ENCODE measurements at places on chromosomes 5 and 9.

GRCh38 chr5:68155940-68156339 lies 59.6 kb upstream of the PIK3R1 start:
- no peak for DNase-seq

DNA sequence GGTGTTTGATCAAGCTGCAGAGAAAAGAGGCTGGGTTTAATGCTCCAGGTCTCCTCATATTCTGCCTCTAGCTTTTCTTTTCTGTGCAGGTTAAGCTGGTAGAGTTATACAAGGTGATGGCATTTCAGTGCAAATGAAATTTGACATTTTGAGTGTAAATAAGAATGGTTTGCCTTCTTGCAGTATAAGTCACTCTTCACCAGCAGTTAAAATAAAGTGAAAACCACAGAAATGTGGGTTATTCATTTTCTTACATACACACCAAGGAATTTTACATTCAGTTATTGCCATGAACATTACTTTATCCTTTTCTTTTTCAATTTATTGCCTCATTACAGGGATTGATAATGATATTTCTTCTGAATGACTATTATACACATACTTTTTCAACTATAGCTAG lies 337.5 kb upstream of the PCSK5 start:
- DNase-seq = no peak

DNA sequence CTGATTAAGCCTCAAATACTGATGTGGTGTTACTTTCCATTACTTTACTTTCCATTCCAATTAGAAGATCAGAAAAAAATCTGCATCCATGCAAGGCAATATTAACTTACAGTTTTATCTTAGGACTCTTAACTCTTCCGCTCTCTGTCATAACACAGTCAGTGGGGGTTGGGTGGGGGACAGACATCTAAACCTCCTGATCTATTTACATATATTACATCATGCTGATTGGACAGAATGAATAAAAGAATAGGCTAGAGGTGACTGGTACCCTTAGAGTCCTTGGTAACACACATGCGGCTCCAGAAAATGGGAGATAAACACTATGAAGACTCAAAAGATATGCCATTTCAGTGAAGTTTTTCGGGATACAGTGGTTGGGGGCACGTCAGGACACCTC lies 27.6 kb downstream of the RAPGEF6 start:
- no peak for DNase-seq

GRCh38 chr5:93785475-93785874 lies 44.1 kb upstream of the POU5F2 start:
- no peak for DNase-seq

DNA sequence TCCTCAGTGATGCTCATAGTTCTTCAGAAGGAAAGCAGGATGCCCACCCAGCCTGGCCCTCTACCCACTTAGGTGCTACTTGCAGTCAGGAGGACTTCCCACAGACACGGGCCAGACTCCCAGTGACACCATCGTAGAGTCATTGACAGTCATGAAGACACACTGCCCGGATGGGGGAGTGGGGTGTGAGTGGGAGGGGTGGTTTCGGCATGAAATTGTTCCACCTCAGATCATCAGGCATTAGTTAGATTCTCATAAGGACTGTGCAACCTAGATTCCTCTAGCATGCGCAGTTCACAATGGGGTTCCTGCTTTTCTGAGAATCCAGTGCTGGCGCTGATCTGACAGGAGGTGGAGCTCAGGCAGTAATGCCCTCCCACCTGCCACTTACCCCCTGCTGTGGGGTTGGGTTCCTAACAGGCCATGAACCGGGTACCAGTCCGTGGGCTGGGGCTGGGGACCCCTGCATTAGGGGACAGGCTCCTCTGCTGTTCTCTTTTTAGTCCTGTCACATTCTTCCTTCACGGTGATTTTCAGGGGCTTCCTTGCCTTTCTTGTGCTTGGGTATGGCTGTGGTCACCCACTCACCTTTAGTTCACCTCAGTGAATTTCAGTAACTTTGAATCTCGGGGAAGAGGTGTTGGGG lies 88.2 kb upstream of the ANKRD55 start:
- DNase-seq = no peak

DNA sequence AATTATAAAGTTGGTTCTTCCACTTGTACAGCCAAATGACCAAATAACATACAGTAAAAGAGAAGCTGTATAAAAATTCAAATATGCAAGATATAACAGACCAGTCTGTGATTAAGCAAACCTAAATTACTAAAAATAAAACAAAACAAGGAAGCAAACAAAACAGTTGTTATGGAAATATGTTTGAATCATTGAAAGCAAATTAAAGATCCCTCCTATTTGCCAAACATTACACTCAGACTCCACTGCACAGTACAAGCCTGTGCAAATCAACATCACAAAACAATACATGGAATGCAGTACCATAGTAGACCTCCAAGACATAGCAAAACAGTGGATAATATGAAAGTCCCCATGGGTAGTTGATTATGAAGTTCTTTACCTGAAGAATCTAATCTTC lies 288.1 kb upstream of the PTGER4 start:
- no peak for DNase-seq

DNA sequence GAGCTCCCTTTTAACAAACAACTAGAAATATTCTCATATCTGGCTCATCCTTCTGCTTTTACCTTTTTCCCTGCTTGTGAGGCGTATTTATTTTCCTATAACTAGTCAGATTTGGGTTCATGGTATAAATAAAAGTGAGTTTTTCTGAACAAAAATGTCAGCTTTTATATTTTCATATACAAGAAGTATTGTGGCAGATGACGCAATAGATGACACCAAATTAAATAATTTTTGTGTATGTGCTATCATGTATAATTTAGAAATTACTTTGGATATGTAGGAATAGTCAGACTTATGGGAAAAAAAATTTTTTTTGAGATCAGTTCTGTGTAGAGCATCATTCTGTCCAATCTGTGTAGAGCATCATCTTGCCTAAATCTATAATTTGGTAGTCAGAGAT lies 45.7 kb upstream of the SLC27A6 start:
- DNase-seq = no peak

GRCh38 chr5:77390795-77391194 lies 101.3 kb downstream of the WDR41 start:
- DNase-seq = no peak

DNA sequence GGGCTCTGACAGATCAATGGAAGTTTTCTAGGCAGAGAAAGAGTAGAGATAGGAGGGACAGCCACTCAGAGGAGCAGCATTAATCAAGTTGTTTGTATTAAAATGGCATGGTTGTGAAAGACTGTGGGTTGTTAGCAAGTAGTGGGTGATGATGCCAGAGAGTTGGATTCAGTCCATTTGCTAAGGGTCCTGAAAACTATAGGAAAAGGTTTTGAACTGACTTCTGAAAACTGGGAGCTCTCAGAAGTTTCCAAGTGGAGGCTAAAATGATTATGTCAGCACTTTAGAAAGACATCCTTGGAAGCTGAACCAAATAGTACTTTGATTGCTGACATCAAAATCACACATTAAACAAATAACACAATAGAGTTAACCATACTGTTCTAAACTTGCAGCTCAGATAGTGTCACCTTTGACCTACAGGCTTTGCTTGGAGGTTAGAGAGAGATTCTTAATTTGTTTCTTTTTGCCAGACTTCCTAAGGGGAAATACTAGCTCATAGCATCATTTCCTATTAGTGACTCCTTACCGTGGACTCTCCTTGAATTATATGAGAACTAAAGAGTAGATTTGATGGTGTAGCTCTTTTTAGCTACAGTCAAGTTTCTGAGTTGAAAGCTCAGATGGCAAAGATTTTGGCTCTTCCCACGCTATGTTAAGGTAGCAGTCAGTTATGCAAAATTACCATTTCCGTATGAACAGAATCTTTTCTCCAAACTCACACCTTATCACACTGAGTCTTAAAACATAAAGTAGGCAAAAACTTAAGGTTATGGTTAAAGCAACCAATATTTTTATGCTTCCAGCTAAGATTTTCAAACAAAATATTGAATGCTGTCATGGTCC lies 277.1 kb downstream of the NR3C1 start:
- DNase-seq = no peak

DNA sequence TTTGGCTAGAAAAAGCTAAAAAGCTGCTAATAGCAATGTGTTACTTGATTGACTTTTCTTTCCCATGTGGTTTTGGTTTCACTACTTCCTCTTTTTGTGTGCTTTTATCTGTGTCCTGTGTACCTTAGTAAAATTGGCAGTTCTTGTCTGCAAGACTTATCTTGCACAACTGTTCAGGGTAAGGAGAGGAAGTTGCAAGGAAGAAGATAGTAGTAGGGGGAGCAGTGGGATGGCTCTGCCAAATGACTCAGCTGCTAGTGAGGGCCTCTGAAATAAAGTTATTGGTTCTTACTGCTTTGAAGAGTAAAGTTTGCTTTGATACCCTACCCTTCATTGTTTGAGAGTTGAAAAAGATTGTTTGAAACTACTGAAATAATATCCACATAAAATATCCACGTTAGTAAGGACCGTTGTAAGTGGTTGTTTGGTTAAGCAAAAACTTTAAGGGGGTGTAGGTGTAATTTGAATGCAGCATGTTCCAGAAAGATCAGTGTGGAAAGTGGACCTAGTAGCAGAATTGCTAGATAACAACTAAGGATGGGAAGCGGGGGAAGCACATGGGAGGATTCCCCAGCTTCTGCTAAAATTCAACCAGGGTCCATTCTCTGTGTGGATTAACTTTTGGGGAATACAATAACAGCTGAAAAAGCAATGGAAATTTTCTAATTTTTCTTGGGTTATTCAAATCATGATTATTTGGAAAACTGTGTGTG lies 123.5 kb downstream of the SCAMP1 start:
- DNase-seq = no peak

GRCh38 chr5:169148138-169148740 lies 152.7 kb downstream of the SLIT3 start:
- DNase-seq = no peak

- no peak for DNase-seq
Observed at GRCh38 chr5:11815481-11815880, 88.8 kb downstream of the CTNND2 start.

GRCh38 chr5:57734296-57734695 lies 251.7 kb upstream of the ACTBL2 start:
- DNase-seq = no peak

DNA sequence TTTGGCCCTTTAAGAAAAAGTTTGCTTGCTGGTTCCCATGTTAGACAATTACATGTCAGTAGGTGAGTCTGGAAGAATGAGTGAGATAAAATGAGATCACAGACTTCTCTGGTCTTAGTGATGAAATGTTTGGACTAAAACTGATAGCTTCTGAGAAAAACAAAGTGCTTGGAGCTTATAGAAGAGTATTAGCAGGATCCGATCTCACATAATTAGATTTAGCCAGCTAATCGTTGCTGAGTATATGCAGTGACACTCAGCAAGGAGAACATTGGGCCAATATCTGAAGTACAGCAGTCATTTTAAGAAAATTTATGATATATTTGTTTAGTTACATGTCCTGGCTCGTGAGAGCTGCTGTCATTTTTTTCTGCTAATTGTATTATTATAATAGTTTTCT lies 135.8 kb downstream of the SNCAIP start:
- DNase-seq = no peak

DNA sequence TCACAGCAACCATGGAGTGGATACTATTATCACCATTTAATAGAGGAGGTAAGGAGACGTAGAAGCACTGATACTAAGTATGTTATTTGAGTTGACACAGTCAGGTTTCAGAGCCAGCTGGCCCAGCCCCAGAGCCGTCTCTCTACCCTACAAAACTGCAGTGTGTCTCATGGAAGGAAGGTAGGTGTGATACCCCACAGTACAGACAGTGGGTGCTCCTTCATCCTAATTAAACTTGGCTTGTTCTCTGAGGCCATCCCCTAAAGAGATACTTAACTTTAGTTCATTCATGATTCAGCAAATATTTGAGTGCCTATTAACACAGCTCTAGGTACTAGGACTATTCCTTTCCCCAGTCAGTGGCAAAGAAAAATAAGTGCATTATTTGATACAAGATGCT lies 22.6 kb downstream of the PIP5K1B start:
- no peak for DNase-seq

- no peak for DNase-seq
Observed at GRCh38 chr5:161261668-161262323, 284.7 kb downstream of the GABRB2 start.

DNA sequence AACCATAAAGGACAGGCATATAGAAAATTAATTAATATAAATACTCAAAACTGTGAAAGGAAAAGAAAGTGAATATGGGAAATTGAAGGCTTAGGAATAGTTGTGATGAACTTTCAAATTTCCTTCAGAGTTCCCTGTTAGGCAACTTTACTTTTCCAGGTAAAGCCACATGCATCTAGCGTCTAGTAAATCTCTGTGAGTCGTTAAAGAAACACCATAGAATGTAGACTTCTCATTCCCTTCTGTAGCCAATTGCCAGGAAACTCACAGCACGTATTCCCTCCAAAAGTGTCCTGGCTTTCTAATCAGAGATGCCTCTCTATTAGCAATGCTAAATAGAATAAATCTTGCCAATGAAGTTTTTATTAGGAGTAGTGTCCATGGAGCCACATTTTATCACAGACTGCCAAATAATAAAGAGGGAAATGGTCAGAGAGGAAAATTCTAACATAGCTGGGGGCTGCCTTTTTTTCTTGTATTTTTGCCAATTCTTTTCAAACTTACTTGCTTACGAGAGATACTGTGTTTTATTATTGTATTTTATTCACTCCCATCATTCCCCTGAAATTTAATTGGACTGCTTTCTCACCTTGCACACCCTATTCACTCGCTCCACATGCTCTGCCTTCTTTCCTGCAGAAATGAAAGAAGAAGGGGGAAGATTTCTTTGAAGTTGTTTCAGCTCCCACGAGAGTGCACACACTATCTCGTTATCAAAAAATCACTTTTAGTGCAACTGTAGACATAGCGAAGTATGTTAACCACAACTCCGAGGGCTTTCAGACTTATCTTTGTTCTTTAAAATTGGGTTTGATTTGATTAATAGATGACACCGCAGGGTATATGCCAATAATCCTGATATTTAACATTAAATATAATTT lies 439.0 kb downstream of the CSNK1G3 start:
- no peak for DNase-seq

- no peak for DNase-seq
Observed at GRCh38 chr9:93204470-93205043, 20.6 kb downstream of the WNK2 start.

DNA sequence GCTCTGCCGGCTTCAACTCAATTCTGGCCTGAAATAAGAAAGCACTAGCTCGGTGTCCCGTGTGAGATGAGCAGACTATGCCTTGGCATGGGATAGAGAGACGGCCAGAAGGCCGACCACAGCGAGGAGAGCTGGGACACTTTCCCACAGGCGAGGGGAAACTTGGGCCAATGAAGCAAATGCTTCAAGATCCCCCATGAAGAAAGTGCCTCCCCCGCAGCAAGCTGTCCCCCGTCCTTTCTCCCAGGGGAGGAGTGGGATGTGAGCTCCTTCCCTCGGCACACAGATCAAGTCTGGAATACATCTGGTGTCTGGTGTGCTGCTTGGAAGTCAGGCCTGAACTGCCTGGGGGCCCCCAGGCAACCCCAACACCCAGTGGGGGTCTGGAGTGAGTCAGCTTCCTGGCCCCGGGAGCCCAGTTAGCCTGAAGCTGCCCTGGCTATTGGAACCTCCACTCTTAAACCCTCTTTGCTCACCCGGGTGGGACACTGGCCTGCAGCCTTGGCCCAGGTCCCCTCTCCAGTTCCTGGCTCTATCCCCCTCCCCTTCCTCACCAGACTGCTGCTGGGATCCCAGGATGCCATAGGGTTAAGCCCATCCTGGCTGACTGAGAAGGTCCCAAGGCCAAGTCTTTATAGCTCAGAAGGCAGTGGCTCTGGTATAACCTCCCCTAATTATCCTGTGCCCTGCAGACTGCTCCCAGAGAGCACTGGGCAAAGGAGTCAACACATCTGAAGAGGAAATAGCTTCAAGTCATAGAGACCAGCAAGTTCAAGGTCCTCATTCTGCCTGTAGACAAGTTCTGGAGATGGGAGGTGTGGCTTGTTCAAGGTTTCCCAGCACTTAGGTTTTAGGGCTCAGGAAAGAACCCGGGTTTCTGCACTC lies 205.3 kb downstream of the TTLL11 start:
- DNase-seq = no peak

Measured in activated T-helper 1 cell treated with anti-CD3 and anti-CD28 coated beads, Interleukin-2, amount 50 U/mL, for 16 hours (primary cell).